ENCODE measurements at places on chromosomes 2 and 18.

GRCh38 chr18:5476961-5477800 is 66.6 kb downstream of the EPB41L3 start:
- DNase-seq, result no peak

DNA sequence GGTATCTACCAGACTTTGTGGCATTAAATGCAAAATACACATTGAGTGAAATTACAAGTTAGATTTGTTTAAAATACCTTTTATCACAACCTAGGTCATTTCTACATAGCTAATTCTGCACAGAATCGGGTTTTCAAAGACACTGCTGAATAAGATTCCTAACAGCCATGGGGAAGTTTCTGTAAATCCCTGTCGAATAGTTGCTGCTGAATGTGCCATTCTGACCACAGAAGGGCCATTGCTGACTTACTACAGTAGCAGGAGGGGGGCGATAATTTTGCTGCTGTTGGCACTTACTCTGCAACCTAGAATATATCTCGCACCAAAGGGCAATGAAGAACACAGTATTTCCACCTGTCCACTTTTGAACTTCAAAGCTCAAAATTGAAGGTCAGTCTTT is 232.8 kb downstream of the TCF4 start:
- DNase-seq, result no peak

- DNase-seq, result no peak
Measured at GRCh38 chr2:53504507-53504906, 263.1 kb upstream of the CHAC2 start.

- DNase-seq, result no peak
Measured at GRCh38 chr2:6127718-6128117, 435.5 kb downstream of the SOX11 start.

- no peak for DNase-seq
Measured at GRCh38 chr2:176960061-176960460, 252.5 kb upstream of the HNRNPA3 start.

DNA sequence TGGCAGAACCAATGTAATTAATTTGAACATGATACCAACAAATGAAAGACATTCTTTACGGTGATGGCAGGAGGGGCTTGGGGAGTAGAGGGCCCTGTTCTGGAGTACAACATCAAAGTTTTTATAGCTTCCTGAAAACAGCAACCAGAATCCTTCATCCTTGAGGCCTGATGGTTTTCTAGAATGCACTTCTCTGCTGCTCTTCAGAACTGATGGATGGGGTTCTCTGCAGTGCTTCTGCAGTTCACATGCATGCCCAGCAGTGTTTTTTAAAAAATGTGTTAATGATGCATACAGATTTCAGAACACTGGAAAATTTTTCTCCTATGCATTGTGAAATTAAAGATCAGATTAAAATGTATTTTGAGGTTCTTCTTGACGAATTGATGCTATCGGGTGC is 2.5 kb downstream of the LTBP1 start:
- no peak for DNase-seq

Data from SW480 (cell line).